CD4-positive, alpha-beta T cell treated with Interleukin-10 for 1 hour (primary cell): ENCODE measurements at places on chromosomes 12 and 14.

GRCh38 chr12:51971679-51972421 lies 20.4 kb downstream of the ACVR1B start:
- DNase-seq = peak; percentile 27

- DNase-seq = no peak
Observed at GRCh38 chr14:90061685-90062126, at the start of gene KCNK13. KCNK13 (plus strand) TSS chr14:90061994; CDS start chr14:90062206, 212 bp downstream.

DNA sequence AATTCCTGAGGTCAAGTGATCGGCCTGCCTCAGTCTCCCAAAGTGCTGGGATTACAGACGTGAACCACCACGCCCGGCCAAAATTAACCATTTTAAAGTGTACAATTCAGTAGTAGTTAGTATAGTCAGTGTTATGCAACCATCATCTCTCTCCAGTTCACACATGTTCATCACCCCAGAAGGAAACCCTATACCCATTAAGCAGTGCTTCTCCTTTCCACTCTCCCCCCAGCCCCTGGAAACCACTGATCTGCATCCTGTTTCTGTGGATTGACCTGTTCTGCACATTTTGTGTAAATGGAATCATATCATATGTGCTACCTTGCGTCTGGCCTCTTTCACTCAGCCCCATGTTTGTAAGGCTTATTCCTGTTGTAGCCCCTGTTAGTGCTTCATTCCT lies 52.2 kb downstream of the PHETA1 start:
- DNase-seq = no peak

GRCh38 chr12:62684570-62685295 lies 218.1 kb downstream of the MON2 start:
- DNase-seq = no peak

DNA sequence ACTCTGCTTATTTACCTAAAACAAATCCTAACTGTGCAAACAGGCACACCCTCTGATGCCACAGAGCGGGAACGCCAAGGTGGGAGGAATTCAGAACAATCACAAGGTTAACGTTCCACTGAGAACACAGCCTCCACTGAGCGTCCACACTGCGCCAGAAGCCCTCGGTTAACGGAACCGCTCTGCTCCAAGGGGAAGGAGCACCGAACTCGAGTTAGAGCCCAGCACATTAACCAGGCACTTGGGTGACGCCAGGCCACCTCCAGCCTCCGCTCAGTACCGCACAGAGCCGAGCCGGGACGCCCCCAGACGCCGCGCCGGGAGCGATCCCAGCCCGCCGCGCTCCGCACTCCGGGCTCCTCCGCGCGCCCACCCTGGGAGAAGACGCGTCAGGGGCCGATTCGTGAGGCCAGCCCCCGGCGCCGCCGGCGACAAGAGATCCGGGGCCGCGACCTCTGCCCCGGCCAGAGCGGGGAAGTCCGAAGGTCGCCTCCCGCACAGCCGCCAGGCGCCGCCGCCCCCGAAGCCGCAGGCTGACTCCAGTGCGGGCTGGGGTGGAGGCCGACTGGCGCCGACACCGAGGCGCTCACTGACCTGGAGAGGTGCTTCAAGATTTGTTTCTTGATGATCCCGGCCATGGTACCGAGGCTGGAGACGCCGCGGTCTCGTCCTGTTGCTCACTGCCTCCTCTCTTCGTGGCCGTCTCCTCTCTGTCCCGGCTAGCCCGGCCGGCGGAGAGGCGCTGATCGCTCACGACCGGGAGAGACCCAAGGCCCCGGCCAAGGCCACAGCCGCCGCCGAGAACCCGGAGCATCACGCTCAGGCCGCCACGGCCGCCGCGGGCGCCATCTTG lies 450 bp downstream of the BLTP3B start:
- no peak for DNase-seq

DNA sequence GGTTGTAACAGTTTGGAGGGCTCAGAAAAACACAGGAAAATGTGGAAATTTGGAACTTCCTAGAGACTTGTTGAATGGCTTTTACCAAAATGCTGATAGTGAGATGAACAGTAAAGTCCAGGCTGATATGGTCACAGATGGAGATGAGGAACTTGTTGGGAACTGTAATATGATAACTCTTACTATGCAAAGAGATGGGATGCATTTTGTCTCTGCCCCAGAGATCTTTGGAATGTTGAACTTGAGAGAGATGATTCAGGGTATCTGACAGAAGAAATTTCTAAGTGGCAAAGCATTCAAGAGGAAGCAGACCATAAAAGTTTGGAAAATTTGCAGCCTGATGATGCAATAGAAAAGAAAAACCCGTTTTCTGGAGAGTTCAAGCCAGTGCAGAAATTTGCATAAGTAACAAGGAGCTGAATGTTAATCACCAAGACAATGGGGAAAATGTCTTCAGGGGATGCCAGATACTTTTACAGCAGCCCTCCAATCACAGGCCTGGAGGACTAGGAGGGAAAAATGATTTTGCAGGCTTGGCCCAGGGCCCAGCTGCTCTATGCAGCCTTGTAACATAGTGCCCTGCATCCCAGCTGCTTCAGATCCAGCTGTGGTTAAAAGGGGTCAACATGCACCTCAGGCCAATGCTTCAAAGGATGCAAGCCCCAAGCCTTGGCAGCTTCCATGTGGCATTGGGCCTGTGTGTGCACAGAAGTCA lies 572.7 kb upstream of the ATP2B1 start:
- no peak for DNase-seq

GRCh38 chr12:129961091-129961490 lies 57.3 kb upstream of the TMEM132D start:
- DNase-seq = no peak

DNA sequence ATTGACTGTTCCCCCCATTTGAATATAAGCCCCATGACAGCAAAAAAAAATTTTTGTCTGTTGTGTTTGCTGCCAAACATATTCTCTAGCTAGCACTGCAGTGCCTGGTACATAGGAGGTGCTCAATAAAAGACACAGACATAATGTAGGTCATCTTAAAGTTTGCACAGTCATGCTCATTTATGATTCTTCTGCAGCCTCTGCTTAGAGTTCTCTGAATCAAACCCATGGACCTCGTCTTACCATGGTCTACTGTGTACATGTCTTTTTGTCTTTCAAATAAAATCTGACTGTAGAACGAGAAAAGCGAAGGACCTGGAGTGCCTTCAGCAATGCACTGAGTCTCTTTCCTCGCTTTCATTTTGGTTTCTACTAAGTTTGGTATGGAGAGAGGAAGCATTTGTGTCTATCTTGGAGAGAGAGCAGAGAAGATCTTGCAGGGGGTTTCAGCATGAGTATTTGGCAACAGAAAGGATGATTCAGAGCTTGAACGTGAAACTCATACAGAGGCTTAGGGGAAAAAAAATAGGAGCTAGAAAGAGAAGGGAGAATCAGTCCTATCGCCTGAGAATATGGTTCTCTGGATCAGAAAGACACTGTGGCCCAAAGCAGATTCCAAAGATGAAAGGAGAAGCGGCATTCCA lies 38.8 kb upstream of the TMCC3 start:
- no peak for DNase-seq

DNA sequence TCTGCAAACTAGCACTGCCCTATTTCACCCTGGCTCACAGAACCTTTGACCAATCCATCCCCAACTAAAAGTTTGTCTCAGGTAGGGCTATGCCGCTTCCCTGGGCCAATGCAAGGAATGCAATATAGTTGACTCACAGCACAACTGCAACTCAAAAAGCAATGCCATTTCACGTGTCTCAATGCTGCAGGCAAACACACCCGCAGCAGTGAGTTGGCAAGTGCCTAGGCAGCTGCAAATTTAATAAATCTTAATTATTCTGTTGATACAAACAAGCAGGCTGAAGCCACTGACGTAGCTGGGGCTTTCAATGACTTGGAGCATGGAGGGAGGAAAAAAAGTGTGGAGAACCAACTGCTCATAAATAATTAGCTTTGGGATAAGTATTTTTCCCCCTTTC lies 87.9 kb downstream of the SYNE3 start:
- DNase-seq = no peak

GRCh38 chr12:29662734-29663323 lies 120.9 kb downstream of the TMTC1 start:
- no peak for DNase-seq

GRCh38 chr14:73472185-73473114 lies 14.1 kb upstream of the NUMB start:
- DNase-seq = peak; percentile 72

DNA sequence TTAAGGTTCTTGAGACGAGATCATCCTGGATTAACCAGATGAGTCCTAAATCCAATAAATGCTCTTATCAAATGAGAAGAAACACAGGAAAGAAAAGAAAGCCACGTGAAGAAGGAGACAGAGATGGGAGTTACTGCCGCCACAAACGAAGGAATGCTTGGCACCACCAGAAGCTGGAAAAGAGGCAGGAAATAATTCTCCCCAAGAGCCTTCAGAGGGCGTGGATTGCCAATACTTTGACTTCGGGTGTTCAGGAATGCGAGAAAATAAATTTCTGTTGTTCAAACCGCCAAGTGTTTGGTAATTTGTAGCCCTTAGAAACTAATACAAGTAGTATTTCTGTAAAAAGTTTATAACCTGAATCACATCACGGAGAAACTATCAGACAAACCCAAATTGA lies 31.3 kb downstream of the ABCD2 start:
- DNase-seq = no peak

GRCh38 chr12:57765003-57765697 lies 1.7 kb downstream of the CYP27B1 start:
- peak; percentile 57 for DNase-seq

DNA sequence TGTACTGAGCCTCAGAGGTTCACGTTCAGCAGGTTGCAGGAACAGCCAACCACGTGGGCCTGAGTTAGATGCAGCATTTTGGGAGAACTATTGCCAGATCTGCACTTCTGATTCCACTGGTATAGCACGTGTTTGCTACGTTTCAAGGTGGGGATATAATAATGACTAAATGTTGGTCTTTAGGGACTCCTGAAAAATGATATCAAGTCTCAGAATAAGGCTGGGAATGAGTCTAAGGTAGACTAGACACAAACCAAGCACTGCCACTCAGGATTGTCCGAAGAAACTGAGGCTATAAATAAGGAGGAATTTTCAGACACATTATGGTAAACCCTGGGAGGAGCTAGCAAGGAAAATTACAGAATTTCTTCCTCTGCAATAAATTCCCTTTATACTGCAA lies 98.1 kb downstream of the ESR2 start:
- no peak for DNase-seq

- DNase-seq = no peak
Observed at GRCh38 chr12:26416550-26416949, 221.2 kb downstream of the SSPN start.

DNA sequence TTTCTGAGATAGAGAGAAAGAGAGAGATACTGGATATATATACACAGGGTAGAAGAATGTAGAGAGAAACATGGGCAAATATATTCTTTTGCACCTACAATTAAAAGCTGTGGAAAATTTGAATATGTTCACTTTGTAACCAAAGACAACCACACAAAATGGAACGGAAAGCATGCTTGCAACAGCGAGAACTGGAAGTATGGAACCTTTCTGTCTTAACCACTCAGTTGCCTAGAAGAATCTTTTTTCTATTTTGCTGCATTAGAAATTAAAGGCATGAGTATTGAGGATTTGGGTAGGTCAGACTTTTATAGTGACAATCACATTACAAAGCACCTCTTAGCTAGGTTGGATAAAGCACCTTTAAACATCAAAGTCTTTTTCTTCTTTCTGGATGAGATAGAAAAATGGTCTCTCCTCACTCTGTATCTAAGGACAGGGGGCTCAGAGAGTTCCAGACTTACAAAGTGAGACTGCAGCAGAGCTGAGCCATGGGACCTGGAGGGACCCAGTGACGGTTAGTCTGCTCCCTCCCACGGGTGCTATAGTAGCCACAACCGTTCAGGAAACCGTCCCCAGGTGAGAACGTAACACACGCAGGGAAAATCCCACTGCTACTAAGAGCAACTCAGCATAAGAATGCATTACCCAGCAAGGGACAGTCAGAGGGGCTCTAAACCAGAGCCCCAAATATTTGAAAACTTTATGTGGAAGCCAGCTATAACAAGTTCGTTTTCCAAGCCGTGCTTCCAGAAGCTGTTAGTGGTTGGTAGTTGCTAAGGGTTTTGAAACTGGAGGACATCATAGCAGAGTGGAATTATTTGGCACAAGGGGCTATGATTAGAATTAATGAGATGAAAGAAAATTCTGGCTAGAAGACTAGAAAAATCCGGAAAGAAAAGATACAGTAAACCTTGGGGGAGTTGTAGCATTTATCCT lies 97.1 kb downstream of the DAD1 start:
- DNase-seq = peak; percentile 60

GRCh38 chr12:96212456-96213375 lies 18.5 kb downstream of the ELK3 start:
- no peak for DNase-seq

DNA sequence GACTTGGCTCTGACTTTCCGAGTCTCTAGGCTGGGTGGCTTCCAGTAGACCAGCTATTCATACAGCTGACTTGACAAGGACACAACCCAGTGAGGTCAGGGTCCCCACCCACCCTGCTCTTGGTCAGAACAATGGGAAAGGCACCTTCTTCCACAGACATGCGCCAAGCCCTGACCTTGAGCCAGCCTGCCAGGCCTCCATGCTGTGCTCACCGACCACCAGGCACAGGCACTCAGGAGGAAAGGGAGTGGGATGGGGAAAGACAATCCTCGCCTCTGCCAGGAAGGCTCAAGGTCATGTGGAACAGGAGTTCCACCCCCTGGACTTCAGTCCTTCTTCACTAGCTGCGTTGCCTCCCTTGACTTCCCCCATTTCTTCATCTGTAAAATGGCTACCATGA lies 31.4 kb downstream of the GALNT16 start:
- no peak for DNase-seq

DNA sequence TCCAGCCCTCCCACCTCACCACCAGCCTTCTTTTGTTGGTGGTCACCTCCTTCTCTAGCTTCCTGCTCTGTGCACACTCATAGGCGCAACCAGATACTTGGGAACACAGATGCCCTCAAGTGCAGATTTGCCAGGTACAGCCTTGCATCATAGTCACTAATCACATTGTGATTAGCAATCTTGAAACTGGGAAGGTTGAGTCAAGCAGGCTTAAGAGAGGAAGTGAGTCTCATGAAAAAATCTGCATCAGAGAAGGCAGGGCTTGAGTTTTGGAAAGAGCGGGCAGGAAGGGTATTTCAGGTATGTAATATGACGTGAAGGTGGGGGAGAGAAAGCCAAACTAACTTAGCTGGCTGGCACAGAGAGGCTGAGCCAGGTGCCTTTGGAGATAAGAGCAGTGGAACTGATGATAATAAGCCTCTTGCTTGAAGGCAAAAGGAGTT lies 2.7 kb upstream of the RABGGTA start:
- peak; percentile 63 for DNase-seq

GRCh38 chr14:54804538-54805041 lies 98.0 kb downstream of the GCH1 start:
- no peak for DNase-seq

DNA sequence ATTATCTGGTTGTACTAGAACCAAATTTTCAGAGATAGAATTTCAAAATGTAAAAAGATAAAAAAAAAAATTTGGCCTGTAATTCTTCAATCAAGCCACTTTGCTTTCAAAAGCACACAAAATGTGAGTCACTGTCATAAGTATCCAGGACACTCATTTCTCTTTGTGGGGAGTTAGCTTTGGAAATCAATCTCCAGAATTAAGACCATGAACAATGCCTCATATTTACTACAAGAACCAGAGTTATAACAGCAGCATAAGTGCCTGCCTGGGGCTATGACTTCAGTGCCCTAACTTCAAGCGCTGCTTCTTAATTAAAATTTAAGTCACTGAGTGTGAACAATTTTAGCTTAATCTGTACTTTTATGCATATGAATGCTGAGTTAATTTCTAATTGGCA lies 162.1 kb downstream of the C12orf42 start:
- no peak for DNase-seq

- DNase-seq = no peak
Observed at GRCh38 chr12:39595928-39596327, 23.7 kb downstream of the ABCD2 start.
